ENCODE measurements at places on chromosomes 2 and 18.

DNA sequence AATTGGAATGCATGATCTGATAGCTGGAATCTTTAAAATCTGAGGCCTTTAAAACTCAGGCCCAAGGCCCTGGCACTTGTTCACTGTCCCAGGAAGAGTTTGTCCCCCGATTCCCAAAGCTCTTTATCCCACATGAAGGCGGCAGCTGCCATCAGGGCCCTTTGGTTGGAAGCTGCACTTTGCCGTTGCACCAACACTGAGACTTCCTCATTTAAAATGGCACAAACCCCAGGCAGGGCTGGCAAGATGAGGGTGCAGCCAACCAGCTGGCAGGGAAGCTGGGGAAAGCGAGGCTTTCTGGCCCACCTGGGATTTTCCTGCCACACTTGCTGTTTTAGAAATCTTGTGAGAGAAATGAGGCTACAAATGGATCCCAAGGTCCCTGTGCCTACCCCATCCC is 6.3 kb downstream of the FLACC1 start:
- DNase-seq: no peak

GRCh38 chr18:53153281-53153680 is 813.3 kb downstream of the DCC start:
- no peak for DNase-seq

DNA sequence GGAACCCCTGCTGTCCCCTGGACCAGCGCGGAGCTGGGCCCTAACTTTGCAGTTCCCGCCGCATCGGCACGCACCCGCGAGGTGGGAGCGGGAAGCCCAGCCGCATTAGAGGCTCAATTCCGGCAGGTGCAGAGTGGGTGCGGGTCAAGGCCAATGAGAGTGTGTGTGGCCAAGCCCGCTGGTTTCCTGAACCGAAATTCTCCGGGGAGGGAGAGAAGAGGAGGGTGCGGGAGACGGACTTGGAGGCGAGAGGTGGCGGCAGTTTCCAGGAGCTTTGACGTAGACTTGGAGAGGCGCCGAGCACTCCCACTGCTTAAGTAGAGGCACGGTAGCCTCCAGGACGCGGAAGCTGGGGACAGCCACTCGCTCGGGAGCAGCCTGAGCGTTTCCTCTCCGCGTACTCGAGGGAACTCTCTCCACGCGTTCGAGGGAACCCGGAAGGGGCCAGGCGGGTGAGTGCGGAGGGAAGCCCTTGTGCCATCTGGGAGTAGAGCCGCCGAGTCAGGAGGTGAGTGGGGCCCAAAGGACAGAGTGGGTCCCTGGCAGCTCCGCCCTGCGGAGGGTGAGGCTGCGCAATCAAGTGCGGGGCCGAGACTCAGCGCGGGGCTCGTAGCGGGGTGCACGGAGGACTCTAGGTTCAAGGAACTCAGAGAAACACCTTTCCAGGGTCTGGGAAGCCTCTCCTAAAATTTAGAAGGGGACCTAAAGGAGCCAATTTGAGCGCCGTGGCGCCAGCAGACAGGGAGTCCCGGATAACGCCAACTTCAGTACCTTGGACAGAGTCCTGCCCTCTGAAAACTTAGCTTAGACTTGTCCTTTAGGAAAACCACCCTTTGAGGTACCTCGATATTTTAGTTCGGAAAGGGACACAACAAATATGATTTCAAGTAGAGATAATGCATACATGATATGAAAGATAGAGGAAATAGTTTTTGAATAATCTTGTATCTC is at the start of gene FAM237A:
TSS of gene FAM237A (plus strand) at position 413 of the 951 bp plus-strand sequence. CDS start 1,750 bp downstream, outside the sequence.
- DNase-seq: no peak

DNA sequence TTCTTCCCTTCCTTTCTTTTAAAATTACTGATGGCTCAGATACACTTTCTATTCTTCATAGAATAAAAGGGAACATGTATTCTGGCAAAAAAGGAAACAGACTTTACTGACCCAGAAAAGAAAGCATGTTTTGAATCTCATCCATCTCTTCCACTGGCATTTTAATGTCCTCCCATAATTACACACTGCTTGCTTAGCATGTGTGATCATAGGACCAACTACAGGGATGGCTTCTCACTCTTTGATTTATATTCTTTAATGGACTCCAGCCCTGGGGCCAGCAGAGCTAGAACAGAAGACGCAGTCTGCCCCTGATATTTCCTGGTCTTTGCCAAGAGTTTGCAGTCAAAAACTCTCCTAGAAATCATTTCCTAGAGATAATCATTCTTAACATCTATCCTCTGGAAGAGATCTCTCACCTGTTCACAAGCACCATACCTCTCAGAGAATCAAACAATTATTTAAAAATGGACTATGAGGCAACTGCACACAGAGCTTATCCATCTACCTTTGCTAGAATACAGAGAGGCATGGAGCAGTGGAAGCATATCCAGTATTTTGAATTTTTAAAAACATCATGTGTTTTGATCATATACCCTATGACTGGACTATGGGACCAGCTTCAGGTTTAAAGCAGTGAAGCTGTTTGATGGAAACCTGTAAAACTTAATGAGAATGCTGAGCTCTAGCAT is 429.1 kb downstream of the NRXN1 start:
- no peak for DNase-seq

- DNase-seq: no peak
Measured at GRCh38 chr2:50956886-50957285, 75.0 kb downstream of the NRXN1 start.

DNA sequence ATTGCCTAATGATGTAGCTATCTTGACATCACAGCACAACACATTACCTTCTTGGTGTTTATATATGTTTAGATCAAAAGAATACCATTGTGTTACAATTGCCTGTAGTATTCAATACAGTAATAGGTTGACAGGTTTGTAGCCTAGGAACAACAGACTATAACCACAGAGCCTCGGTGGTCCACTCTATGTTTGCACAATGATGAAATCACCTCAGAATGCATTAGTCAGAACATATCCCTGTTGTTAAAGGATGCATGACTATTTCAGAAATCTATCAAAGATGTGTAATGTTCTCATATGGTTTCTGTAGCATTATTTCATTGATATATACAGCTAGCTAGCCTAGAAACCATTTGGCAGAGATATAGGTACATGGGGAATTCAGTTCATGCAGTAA is 8.9 kb downstream of the METTL5 start:
- no peak for DNase-seq

GRCh38 chr2:222424729-222425671 is 657 bp downstream of the SGPP2 start:
- DNase-seq: peak; percentile 27

- no peak for DNase-seq
Measured at GRCh38 chr2:15818318-15818753, 122.0 kb upstream of the MYCN start.

GRCh38 chr2:119486886-119487285 is 37.4 kb downstream of the SCTR start:
- DNase-seq: no peak

DNA sequence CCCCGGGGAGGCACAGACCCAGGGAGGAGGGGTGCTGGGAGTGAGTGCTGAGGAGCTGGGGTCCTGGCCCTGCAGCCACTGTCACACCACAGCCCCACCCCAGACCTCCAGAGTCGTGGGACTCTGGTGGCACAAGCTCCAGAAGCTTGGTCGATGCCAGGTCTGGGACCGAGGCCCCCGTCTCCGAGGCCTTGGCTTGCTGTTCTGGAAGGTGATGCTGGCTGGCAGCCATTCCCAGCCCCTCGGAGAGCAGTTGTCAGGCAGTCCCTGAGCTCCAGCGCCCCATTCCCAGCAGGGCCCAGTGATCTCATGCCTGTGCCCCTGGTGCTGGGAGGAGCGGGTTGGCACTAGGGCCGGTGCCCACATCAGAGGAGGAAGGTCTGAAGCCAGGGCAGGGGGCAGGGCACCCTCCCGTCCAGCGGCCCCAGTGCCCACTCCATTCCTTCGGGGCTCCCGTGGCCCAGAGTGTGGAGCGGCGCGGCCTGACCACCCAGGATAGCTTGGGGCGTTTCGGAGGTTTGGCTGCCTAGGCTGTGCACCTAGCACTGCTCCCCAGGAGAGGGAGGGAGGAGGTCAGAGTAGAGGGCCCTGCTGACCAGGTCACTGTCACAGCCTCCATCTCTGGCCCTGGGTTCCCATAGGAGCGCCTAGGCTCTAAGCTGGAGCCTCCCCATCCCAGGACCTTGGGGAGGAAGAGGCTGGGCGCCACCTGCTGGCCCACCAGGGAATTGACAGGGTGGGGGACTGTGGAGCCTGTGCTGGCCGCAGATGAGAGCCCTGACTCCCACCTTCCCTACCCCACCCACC is 16.8 kb upstream of the ALPI start:
- no peak for DNase-seq

- DNase-seq: no peak
Measured at GRCh38 chr2:122263746-122264145, 508.3 kb downstream of the TSN start.

GRCh38 chr2:37323781-37324535 is 675 bp downstream of the PRKD3 start:
- no peak for DNase-seq

DNA sequence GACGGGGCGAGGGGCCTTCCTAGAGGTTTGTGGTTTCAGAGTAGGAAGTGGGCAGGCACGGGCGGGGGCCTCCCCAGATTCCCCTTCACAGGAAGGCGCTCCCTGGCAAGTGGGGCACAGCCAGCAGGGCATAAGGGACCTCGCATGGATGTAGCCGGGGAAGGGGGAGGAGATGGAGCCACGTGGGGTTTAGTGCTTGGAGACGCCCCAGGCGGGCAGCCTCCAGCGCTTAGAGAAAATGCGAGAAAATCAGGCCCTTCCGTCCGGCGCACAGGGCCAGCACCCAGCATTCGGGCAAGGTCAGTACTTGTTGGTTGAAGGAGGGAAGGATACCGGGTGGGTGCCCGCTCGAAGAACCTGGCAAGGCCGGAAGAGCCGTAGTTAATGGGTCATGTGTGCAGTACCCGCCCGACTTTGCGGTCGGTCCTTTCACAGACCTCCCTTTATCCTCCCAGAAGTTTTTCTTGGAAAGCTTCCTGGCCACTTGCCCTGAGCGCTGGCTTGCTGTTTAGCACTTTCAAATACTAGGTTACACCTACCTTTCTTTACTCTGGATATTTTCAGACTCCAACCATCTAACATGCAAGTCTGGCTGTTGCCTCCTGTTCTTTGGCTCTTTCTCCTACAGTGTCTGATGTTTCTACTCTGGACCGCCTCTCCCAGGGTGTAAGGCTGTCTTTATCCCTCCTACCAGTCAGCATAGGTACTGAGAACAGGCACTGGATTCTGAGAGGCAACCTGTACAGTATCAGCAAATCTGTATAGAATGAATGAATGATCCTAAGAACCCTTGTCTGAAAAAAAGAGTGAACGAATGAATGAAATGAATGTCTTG is 78.1 kb downstream of the CIB4 start:
- no peak for DNase-seq

DNA sequence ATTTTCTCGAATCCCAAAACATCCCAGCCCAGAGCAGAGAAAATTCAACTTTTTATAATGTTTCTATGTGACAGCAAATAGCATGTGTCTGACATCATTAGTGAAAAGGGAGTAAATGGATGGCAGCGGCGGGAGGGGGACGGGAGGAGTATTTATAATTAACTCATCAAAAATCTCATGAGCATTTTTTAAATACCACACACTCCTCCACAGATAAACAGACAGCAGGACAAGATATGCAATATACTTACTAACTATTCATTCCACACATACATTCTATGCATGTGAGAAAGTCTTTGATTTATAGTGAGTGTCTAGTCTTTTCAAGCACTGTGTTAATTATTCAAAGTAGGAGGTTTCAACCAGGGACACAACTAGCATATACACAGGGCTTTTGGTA is 107.6 kb downstream of the LRP2 start:
- no peak for DNase-seq

DNA sequence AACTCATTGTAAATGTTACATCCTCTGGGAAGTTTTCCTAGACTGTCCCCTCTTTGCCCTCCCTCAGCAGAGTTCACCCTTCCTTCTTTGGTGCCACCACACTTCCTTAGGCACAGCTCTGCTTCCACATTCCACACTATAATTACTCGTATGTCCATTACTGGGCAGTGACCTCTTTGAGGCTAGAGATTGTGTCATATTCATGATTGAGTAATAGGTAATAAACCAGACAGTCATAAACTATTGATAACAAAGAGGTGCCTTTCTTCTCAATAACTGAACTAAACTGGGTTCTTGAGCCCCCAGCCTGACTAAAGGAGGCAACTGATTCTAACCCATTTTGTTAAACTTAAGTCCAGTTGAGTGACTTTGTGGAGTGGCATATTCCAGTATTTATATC is 28.3 kb downstream of the MYO3B start:
- DNase-seq: no peak

- no peak for DNase-seq
Measured at GRCh38 chr2:212364112-212364985, 174.3 kb downstream of the ERBB4 start.

- DNase-seq: no peak
Measured at GRCh38 chr2:60745761-60746160, 10.3 kb upstream of the PAPOLG start.
